Neural crest cell (in vitro differentiated cells): ENCODE measurements at places on chromosomes 3 and 15. TPM values are rescaled to one million over a fixed set of nuclear protein-coding genes. Genes with fewer than 3 reads are reported as not detected.

GRCh38 chr15:61155741-61156700 is 73.1 kb downstream of the RORA start:
- H3K4me3 ChIP-seq: no peak overlapping the region
- H3K27ac ChIP-seq: no peak overlapping the region
- peaks cover 2% of the 10 kb centered on the region for H3K36me3 ChIP-seq
- no peaks in the 10 kb centered on the region for H3K27me3 ChIP-seq
- DNase-seq: no peak
- H3K4me1 ChIP-seq: no peaks in the 10 kb centered on the region

- H3K27me3 ChIP-seq: no peaks in the 10 kb centered on the region
These were observed 31.6 kb downstream of the CACNA1D start for GRCh38 chr3:53525765-53526703.

DNA sequence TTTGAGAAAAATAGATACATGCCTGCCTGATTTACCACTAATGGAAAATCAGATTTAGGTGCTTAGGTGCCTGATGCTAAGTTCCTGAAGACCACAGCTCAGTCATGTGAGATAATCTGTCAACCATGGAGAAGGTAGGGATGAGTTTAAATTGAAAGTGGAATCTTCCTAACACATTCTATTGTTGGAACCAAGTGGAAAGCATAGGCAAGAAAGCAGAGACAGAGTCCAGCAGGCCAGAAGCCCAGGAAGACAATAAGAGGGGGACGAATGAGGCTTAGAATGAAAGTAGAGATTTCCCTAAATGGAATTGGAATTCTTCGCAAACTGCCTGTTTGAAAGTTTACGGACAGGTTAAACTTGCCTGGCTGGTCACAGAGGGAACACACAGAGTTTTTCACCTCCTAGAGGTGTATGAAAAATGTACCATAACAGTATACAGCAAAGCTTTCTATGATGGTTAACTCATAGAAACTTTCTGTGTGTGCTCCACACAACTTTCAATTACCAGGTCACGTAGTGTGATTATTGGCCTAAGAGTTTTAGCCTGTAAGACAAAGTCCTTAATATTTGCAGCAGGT is 453.8 kb upstream of the KCNMB2 start:
- DNase-seq: no peak
- peaks cover 54% of the 10 kb centered on the region for H3K4me1 ChIP-seq
- H3K4me3 ChIP-seq: no peak overlapping the region
- H3K27me3 ChIP-seq: no peaks in the 10 kb centered on the region
- H3K27ac ChIP-seq: no peak overlapping the region

DNA sequence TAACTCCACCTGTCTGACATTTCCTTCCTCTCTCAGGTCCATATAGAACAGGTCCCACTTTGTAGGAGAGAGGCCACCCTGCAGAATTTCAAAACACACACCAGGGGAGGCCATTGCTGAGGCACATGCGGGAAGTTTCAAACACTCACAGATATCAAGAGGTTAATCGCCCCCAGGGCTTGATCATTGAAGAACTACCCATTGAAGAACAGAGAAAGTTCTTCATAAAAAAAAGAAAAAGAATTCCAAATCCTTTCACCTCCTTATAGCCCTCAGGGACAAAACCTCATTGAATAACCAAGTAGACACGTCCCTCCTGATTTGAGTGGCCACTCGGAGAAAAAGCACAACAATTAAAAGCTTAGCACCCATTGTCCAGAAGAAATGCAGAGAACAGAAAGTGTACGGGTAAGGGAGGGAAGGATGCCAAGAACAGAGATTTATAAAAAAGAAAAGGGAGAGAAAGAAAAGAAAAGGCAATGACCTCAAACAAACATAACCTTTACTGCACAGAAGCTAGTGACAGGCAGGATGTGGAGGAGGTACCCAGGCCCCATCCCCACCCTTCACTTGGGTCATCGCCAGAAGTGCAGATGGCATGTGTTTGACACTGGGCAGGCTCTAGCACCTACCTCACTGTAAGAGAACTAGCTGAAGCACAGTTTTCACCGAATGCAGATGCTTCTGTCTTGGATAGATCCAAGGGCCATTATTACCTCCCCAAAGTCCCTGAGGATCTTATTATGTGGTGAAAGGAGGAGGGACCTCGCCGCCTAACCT is 112.3 kb upstream of the HES1 start:
- H3K4me1 ChIP-seq: peaks cover 44% of the 10 kb centered on the region
- no peak overlapping the region for H3K27ac ChIP-seq
- H3K27me3 ChIP-seq: peaks cover 2% of the 10 kb centered on the region

DNA sequence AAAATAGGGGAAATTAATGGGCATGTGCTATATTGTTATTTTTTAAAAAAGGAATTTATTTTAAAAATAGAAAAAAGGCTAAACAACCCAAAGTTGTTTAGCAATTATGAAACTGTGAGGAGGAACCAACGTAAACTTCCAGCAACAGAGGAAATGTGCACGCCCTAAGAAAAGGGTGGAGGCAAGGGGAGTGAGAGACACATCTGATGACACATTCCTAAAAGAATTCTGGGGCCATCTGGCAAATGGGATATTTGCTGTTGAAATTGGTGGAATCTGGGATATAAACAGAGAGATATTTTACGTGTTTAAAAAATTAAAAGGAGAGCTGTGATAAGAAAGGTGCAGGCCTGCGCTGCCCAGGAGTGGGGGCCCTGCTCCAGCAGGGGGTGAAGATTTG is 50.8 kb upstream of the MUC13 start:
- H3K36me3 ChIP-seq: peaks cover 4% of the 10 kb centered on the region
- no peaks in the 10 kb centered on the region for H3K4me1 ChIP-seq
- no peak for DNase-seq

GRCh38 chr3:58522759-58523425 is 14.1 kb downstream of the ACOX2 start:
- H3K4me3 ChIP-seq: no peak overlapping the region
- H3K27ac ChIP-seq: no peak overlapping the region
- no peak for DNase-seq
- no peaks in the 10 kb centered on the region for H3K36me3 ChIP-seq
- no peaks in the 10 kb centered on the region for H3K27me3 ChIP-seq

DNA sequence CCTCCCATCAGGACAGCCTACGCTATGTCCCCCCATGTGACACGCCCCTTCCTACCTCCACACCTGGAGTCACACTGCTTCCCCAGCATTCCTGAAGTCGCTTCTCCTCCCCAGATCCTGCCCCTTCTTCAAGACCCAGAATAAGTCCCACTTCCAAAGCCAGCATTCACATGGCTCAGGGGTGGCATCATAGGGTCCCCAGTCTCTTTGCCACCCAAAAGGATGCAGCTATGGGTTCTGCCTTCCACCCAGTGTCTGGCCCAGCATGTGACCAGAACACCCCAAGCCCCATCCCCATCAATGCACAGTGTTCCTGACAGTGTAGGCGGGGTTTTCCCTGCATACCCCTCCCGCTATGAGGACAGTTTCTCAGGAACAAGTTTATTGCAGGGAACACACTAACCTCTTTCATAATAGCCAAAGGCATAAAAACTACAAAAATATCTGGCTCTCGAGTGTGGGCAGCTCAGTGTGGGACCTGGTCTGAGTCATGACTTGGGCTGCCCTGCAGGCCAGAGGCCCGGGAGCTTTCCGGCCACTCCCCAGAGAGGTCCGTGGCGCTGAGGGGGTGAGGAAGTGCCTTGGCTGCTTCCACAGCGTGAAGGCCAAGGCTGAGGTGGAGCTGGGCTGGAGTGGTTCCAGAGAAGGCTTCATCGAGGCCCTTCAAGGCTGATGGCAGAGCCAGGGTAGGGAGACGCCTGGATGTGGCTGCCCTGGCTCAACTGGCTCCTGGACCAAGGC is 5.8 kb downstream of the ISLR start:
- peak overlapping the region; percentile 21 for H3K4me3 ChIP-seq
- no peak for DNase-seq
- peaks cover 50% of the 10 kb centered on the region for H3K4me1 ChIP-seq
- no peaks in the 10 kb centered on the region for H3K36me3 ChIP-seq
- peak overlapping the region; percentile 54 for H3K27ac ChIP-seq

DNA sequence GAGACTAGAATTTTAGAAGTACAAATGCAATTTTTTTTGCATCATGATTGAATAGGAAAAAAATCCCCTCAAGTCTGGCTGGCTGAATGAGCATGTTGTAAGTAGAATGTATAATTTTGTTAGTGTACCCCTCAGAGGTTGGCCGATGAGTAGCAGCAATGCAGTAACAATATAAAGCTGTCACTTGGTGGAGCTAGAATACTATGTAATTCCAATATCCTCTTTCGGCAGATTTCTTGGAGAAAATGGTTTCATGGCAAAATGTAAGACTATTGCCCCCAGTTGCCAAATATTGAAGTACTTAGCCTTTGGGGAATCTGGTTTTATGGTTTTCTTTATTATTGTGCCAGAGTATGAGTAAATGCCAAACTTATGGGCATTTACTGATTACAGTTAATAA is 39.8 kb upstream of the SGO1 start:
- no peak for DNase-seq
- H3K4me3 ChIP-seq: no peak overlapping the region
- no peaks in the 10 kb centered on the region for H3K27me3 ChIP-seq
- no peak overlapping the region for H3K27ac ChIP-seq
- peaks cover 3% of the 10 kb centered on the region for H3K36me3 ChIP-seq

- H3K36me3 ChIP-seq: peaks cover 8% of the 10 kb centered on the region
- no peak for DNase-seq
- peaks cover 36% of the 10 kb centered on the region for H3K4me1 ChIP-seq
- H3K27ac ChIP-seq: no peak overlapping the region
These were observed 40.7 kb downstream of the TNIK start for GRCh38 chr3:171419457-171419856.

DNA sequence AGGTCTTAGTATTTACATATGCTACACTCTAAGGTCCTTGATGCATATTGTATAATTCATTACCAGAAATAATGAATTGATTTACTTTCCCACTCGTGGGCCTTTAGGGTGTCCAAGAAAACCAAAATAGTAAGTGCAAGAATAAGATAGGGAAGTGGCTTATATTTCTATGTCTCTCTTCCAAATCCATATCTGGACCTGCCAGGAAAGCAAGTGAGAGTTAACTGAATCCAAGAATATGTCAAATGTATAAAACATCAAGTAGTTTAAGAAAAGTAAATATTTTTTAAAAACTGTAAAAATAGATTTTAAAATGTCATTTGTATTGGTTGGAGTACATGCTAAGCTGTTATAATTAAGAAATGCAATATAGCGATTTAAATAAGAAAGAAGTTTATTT is 1072.1 kb downstream of the OTOL1 start:
- H3K4me1 ChIP-seq: no peaks in the 10 kb centered on the region
- H3K27me3 ChIP-seq: no peaks in the 10 kb centered on the region
- H3K4me3 ChIP-seq: no peak overlapping the region
- no peak overlapping the region for H3K27ac ChIP-seq

DNA sequence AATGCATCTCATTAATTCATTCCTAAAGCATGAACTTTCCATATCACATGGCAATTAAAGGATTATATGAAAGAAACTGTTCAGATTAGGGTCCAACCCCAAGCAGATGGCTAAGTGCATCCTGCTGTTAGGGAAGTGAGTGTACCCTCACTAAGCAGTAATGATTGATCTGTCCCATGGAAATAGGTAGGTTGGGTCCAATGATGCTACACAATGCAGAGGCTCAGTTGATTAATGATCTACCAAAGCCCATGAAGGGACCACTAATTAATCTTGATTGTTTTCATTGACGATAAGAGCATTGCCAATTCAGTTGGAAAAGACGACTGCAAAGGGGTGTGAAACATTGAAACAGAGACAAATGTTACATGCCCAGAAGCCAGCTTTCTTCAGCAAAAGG is 194.5 kb upstream of the LRTM1 start:
- H3K4me1 ChIP-seq: peaks cover 12% of the 10 kb centered on the region
- H3K36me3 ChIP-seq: no peaks in the 10 kb centered on the region
- no peaks in the 10 kb centered on the region for H3K27me3 ChIP-seq
- DNase-seq: no peak

DNA sequence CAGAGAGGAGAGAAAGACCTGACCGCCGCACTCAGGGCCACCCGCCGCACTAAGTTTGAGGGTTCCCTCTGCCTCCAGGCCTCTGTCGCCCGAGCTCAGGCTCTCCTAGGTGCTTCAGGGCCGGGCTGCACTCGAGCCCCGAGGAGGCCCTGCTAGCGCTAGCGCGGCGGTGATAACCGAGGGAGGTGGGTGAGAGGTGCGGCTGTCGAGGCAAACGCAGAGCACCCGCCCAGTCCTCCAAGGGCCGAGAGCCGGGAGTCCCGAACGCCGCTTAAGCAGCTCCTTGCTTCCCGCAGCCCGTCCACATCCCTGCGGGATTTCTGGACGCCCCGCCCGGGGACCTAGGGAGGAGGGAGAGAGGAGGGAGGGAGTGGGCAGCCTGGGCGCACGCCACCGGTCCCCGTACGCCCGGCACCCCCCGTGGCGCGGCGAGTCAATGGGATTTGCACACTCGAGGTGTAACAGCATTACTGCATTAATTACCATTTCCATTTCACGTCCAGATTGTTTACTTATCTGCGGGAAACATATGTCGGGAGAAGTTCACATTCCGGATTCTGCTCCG is 6.8 kb downstream of the SOX14 start:
- peak overlapping the region; percentile 56 for H3K4me3 ChIP-seq
- no peaks in the 10 kb centered on the region for H3K36me3 ChIP-seq
- peak; percentile 12 for DNase-seq
- peaks cover 100% of the 10 kb centered on the region for H3K27me3 ChIP-seq
- no peak overlapping the region for H3K27ac ChIP-seq
- peaks cover 33% of the 10 kb centered on the region for H3K4me1 ChIP-seq

DNA sequence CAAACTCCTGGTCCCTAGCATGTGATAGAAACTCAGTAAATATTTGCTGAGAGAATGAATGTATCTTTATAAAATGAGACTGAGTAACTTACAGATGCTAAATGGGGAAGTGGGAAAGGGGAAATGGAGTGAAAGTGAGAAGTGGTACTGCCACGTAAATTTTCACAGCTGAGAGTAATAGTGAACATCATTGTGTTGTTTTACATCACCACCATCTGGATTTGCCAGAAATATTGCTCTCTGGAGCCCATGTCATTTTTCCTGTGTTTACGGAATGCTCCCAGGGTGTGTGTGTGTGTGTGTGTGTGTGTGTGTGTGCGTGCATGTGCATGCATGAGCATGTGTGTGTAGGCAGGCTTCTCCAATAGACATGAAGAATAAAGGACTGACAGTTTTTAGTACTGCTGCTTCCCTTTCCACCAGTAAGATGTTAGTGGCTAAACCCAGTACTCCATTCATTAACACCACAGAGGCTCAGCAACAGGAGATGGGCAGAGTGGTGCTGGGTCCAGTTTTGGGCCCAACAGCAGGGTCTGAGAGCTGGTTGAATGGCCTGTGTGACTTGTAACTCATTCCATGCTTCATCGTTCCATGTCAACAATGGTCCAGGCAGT is 57.3 kb downstream of the DIPK2A start:
- DNase-seq: no peak
- H3K36me3 ChIP-seq: peaks cover 4% of the 10 kb centered on the region
- H3K27ac ChIP-seq: no peak overlapping the region
- no peak overlapping the region for H3K4me3 ChIP-seq
- H3K4me1 ChIP-seq: peaks cover 3% of the 10 kb centered on the region

EFCAB12 gene
- total RNA-seq: 3.1 and 4.0 TPM in 2 replicates

EDC3 gene
- total RNA-seq: 69.8 and 75.0 TPM in 2 replicates

ZIC1 gene
- 54.3 and 64.5 TPM in 2 replicates for total RNA-seq

LIPH gene
- total RNA-seq: not detected in 2 replicates

ST8SIA2 gene
- 25.5 and 27.4 TPM in 2 replicates for total RNA-seq

CPN2 gene
- total RNA-seq: not detected in 2 replicates

PRTG gene
- total RNA-seq: 322 and 334 TPM in 2 replicates

CLEC3B gene
- not detected in 2 replicates for total RNA-seq

GNAT1 gene
- not detected in 2 replicates for total RNA-seq

ISL2 gene
- total RNA-seq: 0.25 TPM in 1 of 2 replicates, not detected in the other
